ENCODE measurements at places on chromosomes 11 and 22. TPM values are rescaled to one million over a fixed set of nuclear protein-coding genes. Genes with fewer than 3 reads are reported as not detected.

GRCh38 chr11:1022908-1023810 lies 13.4 kb downstream of the MUC6 start:
- no peak for DNase-seq

GRCh38 chr11:73274722-73275380 lies 2.7 kb downstream of the P2RY6 start:
- DNase-seq = no peak

GRCh38 chr11:31022080-31022479 lies 347.5 kb downstream of the DCDC1 start:
- no peak for DNase-seq

GRCh38 chr22:30239488-30240405 lies 6.8 kb downstream of the LIF start:
- DNase-seq = no peak

- no peak for DNase-seq
Measured at GRCh38 chr11:73361953-73362776, 14.0 kb upstream of the RELT start.

DNA sequence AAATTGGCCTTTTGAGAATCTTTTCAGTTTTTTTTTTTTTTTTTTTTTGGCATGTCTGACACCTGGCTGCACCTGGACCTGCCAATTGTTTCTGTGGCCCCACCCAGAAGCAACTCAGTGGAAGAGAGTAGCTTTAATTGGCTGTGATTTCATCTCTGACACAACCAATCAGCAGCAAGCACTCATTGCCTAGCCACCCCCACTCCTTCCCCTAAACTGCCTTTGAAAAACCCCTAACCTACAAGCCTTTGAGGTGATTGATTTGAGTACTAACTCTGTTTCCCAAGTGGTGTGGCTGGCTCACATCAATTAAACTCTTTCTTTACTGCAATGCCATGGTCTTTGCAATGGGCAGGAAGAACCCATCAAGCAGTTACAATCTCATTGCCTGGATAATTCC lies 98.2 kb upstream of the CHORDC1 start:
- DNase-seq = no peak

DNA sequence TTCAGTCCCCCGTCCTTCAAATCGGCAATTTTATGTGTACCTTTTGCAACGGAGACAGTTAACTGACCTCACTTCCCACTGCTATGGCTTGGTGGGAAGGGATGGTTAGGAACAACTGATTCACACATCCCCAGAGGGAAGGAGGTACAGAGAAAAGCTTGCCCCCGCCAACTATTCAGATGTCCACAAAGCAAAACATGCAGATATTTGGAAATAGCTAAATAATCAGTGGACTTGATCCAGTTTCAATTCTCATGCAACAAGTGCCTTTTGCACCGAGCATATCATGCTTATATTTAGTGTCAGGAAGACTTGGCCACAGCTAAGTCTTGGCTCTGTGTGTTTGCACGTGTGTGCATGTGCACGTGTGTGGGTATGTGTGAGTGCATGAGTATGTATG lies 144.6 kb downstream of the SNX19 start:
- DNase-seq = no peak

DNA sequence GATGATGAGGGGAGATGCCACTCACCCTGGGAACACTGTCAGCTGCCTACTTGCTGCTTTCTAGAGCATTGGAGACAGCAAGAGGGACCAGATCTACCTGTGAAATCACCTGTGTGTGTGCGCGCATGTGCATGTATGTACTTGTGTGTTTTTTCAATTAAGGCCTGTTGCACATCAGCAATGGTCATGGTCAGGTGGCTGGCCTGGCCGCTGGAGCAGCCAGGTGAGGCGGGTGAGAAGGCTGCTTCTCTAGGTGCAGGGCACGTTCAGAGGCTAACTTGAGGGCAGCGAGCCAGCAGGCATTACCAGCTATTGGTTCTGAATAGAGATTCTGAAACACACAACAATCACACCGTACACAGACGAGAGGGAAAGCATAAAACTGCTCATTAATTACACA lies 65.1 kb downstream of the PARVG start:
- DNase-seq = no peak

- no peak for DNase-seq
Measured at GRCh38 chr11:861105-861479, 18.4 kb downstream of the TSPAN4 start.

GRCh38 chr11:113614097-113614496 lies 92.0 kb downstream of the TMPRSS5 start:
- DNase-seq = no peak

DNA sequence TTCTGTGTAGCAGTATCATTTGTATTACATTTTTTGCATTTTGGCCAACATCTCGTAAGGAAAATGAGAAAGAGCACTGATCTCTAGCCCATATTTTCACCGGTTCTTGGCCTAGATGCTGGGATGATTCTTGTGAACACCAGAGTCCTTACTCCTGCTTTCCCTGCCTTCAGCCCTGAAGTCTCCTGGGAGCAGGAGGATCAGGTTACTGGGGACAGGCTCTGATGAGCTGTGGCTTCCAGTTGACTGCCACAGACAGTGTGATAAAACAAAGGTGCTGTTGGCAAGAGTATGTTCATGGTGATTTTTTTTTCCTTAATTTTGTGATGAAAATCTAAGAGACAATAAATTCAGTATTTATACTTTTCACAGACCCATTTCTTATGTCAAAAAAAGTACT lies 34.2 kb upstream of the ADSL start:
- no peak for DNase-seq

Gene DDI1
- not detected for total RNA-seq

Gene NPTXR
- total RNA-seq = 0.98 TPM

Gene IL17REL
- total RNA-seq = 0.09 TPM

Gene CBLIF
- not detected for total RNA-seq
